Dermis microvascular lymphatic vessel endothelial cell (primary cell): ENCODE measurements at places on chromosomes 13 and 19. TPM values are rescaled to one million over a fixed set of nuclear protein-coding genes. Genes with fewer than 3 reads are reported as not detected.

GRCh38 chr19:46847528-46847927 lies 3.1 kb downstream of the AP2S1 start:
- no peak for DNase-seq

DNA sequence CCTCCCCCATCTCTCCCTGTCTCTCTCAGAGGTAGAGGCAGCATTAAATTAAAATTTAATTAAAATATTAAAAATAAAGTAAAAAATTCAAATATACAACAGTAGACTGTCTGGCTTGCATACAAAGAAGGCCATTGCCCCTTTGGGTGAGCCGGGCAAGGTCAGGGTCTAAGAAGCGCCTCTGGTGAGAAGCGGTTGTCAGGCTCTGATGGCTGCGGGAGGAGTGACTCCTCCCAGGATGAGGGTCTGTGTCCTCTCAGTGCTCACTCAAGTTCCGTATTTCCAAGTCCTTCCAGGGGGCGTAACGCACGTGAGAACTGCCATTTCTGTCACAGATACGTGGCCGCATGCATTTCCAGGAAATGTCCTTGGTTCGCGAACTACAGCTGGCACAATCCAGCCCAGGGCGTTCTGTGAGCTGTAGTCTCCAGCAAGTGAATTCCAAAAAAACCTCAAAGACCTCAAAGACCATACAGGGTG lies 737 bp upstream of the ZNF181 start:
- DNase-seq = peak; percentile 80

The KLK12 gene
- not detected in 2 replicates for total RNA-seq

The NKPD1 gene
- total RNA-seq = 0.13 TPM in 2 replicates

DNA sequence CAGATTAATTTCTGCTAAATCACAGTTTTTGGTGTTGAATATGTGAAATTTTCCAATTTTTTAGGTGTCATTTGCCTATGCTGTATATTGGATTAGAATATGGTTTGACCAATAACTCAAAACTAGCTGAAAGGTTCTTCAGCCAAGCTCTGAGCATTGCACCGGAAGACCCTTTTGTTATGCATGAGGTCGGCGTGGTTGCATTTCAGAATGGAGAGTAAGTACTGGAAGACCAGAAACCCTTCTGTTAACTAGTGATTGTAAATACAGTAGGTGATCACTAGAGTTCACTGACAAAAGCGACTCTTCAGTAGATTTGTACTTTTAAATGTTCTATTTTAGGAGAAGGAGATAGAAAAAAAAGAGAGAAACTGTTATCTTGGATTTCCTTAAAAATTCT lies 22.3 kb downstream of the CDC16 start:
- no peak for DNase-seq

DNA sequence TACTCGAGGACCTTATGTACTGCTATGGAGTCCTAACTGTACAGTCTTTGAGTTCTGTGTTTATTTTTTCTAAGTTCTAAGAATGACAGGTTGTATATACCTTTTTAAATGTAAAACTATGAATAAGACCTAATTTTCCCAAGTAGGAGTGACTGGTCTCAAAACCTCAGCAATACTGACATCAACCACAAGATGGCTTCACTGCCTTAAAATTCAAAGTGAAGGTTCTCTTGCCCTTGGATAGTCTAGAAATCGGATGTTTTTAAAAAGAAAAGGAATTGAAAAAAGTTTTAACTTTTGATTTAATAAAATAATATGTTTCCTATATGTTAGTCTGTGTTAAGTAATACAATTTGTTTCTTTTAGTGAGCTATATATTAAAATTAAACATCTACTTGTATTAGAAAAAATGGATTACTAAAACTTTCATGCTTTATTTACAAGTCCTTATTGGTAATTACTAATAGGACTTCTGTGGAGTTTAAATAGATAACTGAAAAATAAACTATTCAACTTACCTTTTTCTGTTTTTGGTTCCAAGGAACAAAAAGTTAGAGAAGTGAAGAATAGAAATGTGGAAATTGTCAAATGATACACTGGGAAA lies 52.0 kb downstream of the TDRD3 start:
- DNase-seq = peak; percentile 38

- DNase-seq = no peak
These were observed 12.7 kb upstream of the OR10H1 start for GRCh38 chr19:15828121-15828610.

The GIPR gene
- 0.13 TPM in 1 of 2 replicates, not detected in the other for total RNA-seq

- no peak for DNase-seq
These were observed 574 bp upstream of the GPX4 start for GRCh38 chr19:1103132-1103707.

- DNase-seq = no peak
These were observed 16.2 kb upstream of the LAIR1 start for GRCh38 chr19:54380897-54381296.

GRCh38 chr13:45479661-45480060 lies 14.9 kb downstream of the COG3 start:
- no peak for DNase-seq

The KLK3 gene
- not detected in 2 replicates for total RNA-seq

- no peak for DNase-seq
These were observed at the start of gene KLF1 for GRCh38 chr19:12886969-12887747. KLF1 (minus strand) TSS chr19:12887201; CDS start chr19:12887140, 61 bp downstream.

- peak; percentile 87 for DNase-seq
These were observed 22.5 kb downstream of the DOT1L start for GRCh38 chr19:2186071-2186846.

The SBSN gene
- total RNA-seq = not detected in 2 replicates

- no peak for DNase-seq
These were observed 17.1 kb upstream of the CHST8 start for GRCh38 chr19:33604651-33605050.

The IGFL2 gene
- not detected in 2 replicates for total RNA-seq

DNA sequence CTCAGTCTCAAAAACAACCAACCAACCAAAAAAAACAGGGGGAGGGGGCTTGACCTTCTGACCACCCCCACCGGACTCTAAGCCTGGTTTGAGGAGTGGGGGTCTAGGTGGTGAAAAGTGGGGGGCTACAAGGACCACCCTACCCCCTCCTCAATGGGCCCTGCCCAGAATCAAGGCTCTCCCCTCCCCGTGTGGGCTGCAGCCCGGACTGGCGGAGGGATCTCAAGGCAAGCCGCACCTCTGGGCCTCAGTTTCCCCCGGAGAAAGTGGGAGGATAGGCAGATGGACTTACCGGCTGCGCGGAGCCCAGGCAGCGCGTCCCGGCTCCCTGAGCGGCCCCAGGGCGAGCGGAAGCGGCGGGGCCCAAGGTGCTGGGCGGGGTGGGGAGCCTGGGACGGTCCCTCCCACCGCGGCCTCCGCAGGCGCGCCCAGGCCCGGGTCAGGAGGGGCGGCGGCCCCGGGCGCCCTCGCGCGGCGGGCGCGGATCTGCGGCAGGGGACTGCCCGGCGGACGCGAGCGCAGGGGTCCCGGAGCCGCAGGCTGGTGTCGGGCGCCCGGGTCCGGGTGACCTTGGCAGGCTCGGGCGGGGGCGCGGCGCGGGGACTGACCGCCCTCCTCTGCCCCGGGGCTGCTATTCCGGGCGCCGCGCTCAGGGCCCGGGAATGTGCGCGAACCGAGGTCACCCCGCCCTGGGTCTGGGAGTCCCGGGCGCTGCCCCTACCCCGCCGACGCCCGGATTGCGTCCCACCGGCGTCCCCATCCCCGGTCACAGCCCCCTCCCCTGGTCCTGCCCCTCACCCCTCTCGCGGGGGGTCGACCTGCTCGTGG lies at the start of gene ADAMTSL5:
TSS of gene ADAMTSL5 (minus strand) at position 349 of the 828 bp plus-strand sequence. CDS start 2,076 bp downstream, outside the sequence.
- DNase-seq = no peak

GRCh38 chr19:47881757-47882156 lies 4.4 kb downstream of the SULT2A1 start:
- no peak for DNase-seq

DNA sequence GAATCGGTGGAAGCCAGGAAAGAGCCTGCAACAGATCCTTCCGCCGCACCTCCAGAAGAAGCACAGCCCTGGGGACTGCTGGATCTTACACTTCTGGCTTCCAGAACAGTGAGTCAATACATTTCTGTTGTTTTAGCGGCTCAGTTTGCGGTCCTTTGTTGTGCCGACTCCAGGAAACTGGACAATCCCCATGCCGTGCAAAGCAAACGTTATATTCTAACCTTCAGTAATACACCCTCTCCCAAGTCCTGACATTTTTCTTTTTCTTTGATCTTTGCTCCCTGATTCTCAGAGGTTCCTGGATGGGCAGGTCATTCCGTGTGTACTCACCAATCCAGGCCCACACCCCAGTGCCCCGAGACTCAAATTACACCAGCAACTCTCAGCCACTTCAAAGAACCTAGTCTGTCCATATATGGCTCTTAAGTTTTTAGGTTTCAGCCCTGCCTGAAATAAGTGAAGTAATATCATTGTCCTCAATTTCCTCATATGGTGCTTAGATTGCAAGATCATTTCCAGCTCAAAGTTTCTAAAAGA lies 387.1 kb upstream of the SGCG start:
- DNase-seq = no peak

The ZNF723 gene
- not detected in 2 replicates for total RNA-seq

The CNMD gene
- total RNA-seq = not detected in 2 replicates

The ZNF724 gene
- 4.9 and 5.3 TPM in 2 replicates for total RNA-seq

The TMEM150B gene
- total RNA-seq = not detected in 2 replicates

The PRKCG gene
- not detected in 2 replicates for total RNA-seq

The SMAD9 gene
- 14.5 and 19.2 TPM in 2 replicates for total RNA-seq

DNA sequence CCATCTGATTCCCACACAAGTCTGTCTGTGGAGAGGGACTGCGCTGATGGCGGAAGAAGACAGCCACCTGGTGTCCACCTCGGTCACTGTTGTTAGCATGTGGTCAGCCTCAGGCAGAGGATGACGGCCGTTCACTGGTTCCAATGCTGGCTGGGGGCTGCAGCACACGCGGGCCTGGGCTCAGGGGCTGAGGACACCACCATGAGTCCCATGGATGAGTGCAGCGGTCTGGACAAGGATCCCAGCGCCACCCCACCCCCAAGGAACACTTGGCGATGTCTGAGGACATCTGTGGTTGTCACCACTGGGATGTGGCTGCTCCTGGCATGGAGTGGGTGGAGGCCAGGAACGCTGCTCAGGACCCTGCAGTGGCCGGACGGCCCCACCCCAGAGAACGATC lies 10.9 kb downstream of the DPP9 start:
- no peak for DNase-seq

DNA sequence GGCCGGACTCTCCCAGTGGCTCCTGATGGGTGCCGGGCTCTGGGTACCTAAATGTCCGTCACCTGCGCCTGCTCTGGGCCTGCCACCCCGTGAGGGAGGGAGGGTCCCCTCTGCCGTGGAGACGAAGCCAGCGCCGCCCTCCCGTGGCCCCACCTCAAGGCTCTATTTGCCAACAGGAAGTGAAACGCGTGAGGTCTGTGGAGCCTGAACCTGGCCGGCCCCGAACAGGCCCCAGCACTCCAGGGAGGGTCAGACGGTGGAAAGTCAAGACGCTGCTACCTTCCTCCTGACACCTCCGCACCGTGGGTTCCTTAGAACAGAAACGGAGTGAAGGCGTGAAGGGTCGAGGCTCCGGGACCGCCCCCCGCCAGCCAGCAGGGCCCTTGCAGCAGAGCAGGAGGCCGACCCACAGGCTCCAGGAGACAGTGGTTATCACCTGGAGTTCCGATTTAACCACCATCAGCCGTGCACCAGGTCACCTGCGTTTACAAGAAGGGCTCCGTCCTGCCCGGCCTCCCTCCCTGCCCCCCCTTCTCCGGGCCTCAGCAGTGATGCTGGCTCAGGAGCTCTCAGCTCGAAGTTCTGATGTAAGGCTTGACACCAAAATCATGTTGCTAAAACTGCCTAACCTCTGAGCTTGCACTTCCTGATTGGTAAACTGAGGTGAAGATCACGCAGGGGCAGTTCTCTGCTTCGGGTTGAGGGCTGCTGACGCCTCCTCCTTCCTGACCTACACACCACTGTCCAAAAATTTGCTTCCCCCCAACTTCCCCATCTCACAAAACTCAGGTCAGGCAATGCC lies 50.9 kb upstream of the C13orf46 start:
- no peak for DNase-seq

GRCh38 chr13:85586422-85586831 lies 212.8 kb downstream of the SLITRK6 start:
- no peak for DNase-seq

GRCh38 chr13:34103854-34104253 lies 285.9 kb downstream of the RFC3 start:
- no peak for DNase-seq

DNA sequence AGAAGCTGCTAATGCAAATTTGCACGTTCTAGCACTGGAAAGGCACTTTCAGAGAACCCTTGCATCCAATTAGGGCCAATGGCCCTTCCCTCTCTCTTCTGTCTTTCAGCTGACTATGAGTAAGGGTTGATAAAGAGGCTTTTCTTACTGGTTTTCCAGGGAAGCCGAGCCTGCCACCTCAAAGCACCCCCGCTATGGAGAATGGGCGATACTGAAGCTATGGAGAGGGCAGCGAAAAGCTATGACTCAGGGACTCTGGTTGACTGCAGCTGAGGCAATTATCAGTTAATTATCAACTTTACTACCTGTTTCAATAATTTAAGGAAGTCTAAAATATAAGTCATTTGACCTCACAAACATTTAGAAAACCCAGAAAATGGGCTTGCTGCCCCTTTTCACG lies 115.8 kb downstream of the TRPC4 start:
- DNase-seq = no peak

The ZNF90 gene
- 0.63 and 0.77 TPM in 2 replicates for total RNA-seq

DNA sequence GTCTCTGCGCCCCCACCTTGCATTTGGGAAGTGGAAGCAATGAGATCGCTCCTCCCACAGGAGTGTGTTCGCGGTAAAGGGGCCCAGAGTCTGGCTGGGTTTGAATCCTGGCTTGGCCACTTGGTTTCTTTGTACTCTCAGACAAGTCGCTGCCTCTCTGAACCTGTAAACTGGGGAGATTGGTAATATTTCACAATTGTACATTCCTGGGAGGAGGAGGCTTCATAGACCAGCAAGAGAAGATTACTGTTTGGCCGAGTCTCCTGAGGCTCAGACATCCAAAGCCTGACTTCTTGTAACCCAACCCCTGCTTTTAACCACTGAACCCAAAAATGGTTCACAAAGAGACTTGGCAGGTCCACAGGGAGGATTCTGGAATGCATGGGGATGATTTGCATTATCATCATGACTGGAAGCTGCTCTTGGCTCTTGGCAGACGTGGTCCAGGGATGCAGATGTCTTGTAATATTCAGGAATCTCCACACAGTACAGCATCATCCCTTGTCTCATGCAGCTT lies 13.6 kb upstream of the STRN4 start:
- DNase-seq = no peak

DNA sequence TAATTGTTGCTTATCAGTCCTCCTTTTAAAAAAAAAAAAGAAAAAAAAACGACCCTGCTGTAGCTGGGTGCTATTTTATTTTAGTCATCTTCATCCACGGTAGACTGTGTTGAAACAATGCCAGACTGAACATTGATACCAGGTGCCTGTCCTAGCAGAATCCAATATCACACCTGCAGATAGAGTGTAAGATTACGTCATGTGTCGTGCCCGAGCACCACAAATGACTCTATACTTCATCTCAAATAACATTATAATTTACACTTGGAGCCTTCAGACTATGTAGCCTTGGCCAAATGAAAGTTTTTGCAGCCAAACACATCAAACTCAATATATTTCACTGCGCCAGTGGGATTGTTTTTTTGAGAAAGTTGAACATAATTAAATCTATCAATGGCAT lies 410.6 kb downstream of the FGF9 start:
- DNase-seq = no peak

GRCh38 chr13:108060111-108060510 lies 155.2 kb downstream of the LIG4 start:
- DNase-seq = no peak
